ENCODE measurements at places on chromosomes 3 and 15. TPM values are rescaled to one million over a fixed set of nuclear protein-coding genes. Genes with fewer than 3 reads are reported as not detected.

GRCh38 chr3:98457543-98457942 is 5.5 kb upstream of the OR5K1 start:
- no peak overlapping the region for H3K4me3 ChIP-seq
- no peak for DNase-seq
- no peaks in the 10 kb centered on the region for H3K36me3 ChIP-seq
- no peak overlapping the region for H3K27ac ChIP-seq
- 0 out of 2 replicates have a peak, but pooled peaks cover 8% of the 10 kb centered on the region for H3K27me3 ChIP-seq

- no peak overlapping the region for H3K27ac ChIP-seq
- H3K4me1 ChIP-seq, result no peaks in the 10 kb centered on the region
- H3K36me3 ChIP-seq, result no peaks in the 10 kb centered on the region
- peaks cover 7% of the 10 kb centered on the region for H3K27me3 ChIP-seq
Observed at GRCh38 chr3:146589899-146590508, 15.1 kb downstream of the PLSCR5 start.

Gene FBLN2
- polyA plus RNA-seq, result 4.8 TPM

DNA sequence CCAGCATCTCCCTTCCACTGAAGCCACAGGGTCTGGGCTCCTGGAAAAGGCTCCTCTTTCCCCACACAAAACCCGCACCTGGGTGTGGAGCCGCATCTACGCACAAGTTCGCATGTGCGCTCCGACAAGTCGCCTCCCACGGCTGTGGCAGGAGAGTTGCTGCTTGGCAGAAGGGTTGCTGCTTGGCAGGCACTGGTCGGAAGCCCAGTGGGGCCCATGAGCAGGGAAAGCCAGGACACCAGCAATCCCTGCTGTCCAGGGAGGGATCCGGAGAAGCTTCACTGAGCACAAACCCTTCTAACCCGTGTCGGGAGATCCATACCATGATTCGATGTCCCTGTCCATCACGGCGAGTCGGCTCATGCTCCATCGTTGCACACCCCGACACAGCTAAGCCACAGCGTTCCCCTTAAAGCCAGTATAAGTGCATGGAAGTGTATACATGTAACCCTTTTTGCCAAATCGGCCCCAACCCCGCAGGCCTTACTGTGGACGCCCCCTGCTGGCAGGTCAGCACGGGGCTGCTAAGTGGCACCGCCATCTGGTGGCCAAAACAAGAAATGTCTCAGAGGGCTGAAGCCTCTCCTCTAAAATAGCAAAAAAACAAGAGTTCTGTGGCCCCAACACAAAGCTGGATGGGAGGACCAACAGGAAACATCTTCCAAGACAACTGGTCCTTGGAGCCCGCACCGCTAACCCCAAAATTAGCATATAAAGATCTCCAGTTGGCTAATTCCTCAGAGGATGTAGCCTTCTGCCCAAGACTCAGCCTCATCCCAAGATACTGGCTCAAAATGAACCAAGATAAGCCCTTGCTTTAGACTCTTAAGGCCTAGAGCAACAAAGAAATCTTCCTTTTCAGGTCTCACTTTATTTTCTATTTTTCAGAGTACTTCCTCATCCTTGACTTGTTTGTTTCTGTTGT is 8.3 kb downstream of the ANKRD63 start:
- H3K27me3 ChIP-seq, result no peaks in the 10 kb centered on the region
- H3K4me3 ChIP-seq, result peak overlapping the region; percentile 30
- H3K27ac ChIP-seq, result no peak overlapping the region

Gene GOLGA6L25
- not detected for polyA plus RNA-seq

DNA sequence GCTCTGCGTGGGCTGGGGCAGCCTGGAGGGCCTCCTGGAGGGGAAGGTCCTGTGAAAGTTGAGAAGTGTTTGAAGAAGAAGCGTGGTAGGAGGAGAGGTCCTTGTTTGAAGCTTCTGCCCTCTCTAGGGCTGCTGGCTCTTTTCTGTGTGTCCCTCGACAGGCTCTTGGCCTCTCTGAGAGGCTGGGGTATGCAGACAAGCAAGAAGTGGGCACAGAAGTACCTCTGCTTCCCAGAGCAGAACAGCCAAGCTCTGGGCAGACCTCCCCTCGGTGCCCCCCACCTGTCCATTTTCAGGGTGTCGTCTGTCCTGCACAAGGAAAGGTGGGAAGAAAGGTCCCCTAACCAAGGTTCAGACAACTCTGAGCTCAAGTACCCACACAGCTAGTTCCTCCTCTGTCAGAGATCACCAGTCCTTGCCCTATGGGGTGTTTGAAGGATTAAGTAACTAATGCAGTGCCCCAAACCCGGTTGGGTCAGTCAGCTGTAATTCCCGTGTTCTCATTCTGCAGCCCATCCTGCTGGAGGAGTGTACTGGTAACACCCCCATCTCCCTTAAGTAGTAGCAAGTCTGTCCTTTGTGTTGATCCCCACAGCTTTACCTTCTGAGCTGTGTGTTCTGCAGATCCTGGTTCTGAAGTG is 6.3 kb downstream of the CSK start:
- no peak for DNase-seq

Gene SMAD6
- polyA plus RNA-seq, result 3.8 TPM

DNA sequence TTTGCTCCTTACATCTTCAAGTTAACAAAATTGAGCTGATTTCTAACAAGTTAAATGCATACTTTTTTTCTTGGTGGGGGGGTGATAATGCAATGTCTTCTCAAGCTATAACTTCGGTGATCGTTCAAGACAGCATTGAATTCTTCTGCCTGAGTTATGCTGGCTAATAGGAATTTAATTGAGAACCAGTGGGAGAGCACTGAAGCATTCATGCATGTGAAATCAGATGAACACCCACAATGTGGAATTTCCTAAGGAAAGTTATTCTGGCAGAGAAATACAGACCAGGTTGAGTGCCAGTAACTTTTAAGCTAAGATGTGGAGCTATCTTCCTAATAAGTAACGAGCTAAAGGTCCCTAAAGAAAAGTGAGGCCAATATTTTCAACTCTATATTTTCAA is 3.0 kb downstream of the SPATA16 start:
- DNase-seq, result no peak
- no peak overlapping the region for H3K4me3 ChIP-seq
- H3K27ac ChIP-seq, result no peak overlapping the region
- H3K36me3 ChIP-seq, result no peaks in the 10 kb centered on the region
- H3K27me3 ChIP-seq, result no peaks in the 10 kb centered on the region
- no peaks in the 10 kb centered on the region for H3K4me1 ChIP-seq

- H3K27ac ChIP-seq, result no peak overlapping the region
- DNase-seq, result no peak
- H3K4me1 ChIP-seq, result no peaks in the 10 kb centered on the region
Observed at GRCh38 chr15:69593488-69593887, 140.9 kb downstream of the RPLP1 start.

Gene PP2D1
- polyA plus RNA-seq, result not detected

DNA sequence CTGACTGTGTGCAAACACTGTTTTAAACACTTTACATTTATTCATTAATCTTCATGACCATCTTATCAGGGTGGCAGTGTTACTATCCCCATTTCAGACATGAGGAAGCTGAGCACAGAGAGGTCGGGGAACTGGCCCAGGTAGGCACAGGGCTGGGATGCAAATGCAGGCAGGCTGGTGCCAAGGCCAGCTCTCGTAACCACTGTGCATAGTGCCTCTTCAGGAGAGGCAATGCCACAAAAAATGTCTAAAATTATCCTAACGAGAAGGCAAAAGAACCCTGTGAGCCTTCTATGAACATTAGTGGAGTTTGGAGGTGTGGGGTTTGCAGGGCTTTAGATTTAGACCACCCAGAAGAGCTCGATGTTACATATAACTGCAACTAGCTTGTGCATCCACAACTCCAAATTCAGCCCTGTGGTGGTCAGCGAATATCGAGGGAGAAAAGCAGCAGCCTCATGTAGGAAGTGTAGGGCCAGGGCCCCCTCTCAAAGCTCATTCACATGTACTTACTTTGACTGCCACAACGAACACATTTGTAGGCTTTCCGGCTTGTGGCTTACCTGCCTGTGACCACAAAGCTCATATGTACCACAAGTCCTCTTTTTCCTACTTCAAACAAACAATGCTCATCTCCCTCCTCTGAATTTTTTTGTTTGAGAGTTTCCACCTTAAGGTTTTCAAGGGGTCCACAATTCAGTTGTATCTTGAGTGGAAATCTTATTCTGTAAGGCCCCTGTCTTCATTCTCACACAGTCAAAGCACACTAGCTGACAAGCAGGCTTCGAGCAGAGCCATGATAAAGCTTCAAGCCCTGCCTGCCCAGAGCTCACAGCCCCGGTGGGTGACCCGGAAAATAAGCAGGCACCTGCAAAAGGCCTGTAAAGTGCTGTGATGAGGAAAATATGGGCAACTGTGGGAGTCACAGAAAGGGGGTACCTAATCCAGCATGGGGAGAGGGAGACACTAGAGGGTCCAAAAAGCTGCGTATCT is 722.9 kb upstream of the CFAP20DC start:
- H3K27ac ChIP-seq, result no peak overlapping the region
- H3K27me3 ChIP-seq, result no peaks in the 10 kb centered on the region
- DNase-seq, result no peak
- no peak overlapping the region for H3K4me3 ChIP-seq
- H3K4me1 ChIP-seq, result peaks cover 31% of the 10 kb centered on the region

DNA sequence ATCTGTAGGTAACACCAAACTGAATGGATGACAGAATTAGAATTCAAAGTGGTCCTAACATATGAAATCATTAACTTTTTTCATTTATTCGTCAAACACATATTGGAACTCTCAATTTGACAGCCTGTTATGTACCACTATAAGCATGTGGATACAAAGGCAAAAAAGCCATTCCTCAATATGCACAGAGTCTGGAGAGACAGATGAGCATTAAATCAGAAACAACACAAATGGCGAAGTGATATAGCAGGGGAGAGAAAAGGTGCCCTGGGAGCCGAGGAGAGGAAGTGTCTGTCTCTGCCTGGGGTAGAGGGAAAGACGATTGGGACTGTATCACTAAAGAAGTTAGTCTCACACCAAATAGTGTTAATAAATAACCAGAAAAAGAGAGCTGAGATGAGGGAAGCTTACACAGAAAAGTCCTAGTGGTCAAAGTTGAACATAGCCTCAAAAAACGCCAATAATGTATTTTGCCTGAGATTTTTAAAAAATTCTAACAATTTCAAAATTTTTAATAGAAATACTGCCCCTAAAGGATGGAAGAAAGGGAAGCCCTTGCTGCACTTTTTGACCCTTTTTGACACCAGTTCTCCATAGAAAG is 417.5 kb downstream of the TUSC7 start:
- H3K36me3 ChIP-seq, result no peaks in the 10 kb centered on the region
- no peak for DNase-seq
- H3K27ac ChIP-seq, result no peak overlapping the region
- H3K4me1 ChIP-seq, result no peaks in the 10 kb centered on the region
- H3K27me3 ChIP-seq, result no peaks in the 10 kb centered on the region

- H3K36me3 ChIP-seq, result no peaks in the 10 kb centered on the region
- H3K27ac ChIP-seq, result no peak overlapping the region
- no peak for DNase-seq
- H3K4me3 ChIP-seq, result no peak overlapping the region
Observed at GRCh38 chr15:80445300-80446041, 41.3 kb downstream of the ARNT2 start.

DNA sequence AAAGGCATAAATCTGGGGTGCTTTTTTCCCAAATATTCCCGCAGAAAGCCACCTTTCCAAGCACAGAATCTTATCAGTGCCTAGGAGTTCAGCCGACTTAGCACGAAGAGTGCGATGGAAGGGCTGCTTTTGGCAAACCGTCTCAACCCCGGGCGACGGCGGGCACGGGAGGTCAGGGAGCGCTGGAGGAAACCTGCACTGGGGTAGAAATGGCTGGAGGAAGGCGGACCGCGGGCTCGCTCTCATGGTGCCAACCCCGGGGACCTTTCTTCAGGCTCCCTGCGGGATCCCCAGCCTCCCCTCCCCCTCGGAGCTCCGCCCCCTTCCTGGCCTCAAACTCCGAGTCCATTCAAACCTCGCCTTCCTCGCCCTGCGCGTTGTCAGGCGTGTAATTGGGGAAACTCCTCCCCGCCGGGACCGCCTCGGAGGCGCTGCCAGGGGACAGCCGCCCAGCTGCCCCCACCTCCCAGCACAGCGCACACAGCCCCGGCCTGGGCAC is at the start of gene GABRG3:
GABRG3 (plus strand) TSS at position 470 of the 499 bp plus-strand sequence.
- H3K27ac ChIP-seq, result no peak within 1 kb of the TSS
- no peaks in the 10 kb centered on the region for H3K27me3 ChIP-seq
- H3K4me1 ChIP-seq, result no peaks in the 10 kb centered on the region
- no peaks in the 10 kb centered on the region for H3K36me3 ChIP-seq
- peak; percentile 79 for DNase-seq

DNA sequence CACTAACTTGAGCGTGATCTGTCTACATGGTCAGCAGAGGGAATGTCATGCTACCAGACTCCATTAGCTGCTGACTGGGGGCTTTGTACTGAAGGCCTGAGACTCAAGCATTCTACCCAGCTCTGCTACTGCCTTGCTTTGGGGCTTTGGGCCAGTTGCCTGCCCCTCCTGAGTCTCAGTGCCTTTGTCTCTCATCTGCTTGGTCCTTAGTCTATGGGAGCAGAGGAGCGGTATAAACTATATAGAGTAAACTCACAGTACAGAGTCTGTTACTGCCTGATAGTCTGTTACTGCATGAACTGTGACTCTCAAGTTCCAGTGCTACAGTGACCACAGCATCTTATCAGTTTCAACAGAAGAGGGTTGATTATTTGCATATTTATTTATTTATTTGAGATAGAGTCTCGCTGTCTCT is 38.5 kb upstream of the C15orf39 start:
- no peaks in the 10 kb centered on the region for H3K27me3 ChIP-seq
- DNase-seq, result no peak
- H3K27ac ChIP-seq, result no peak overlapping the region
- no peak overlapping the region for H3K4me3 ChIP-seq
- H3K36me3 ChIP-seq, result no peaks in the 10 kb centered on the region

GRCh38 chr15:81002331-81003096 is 1.8 kb downstream of the TLNRD1 start:
- no peak overlapping the region for H3K27ac ChIP-seq
- no peaks in the 10 kb centered on the region for H3K27me3 ChIP-seq
- H3K36me3 ChIP-seq, result peaks cover 36% of the 10 kb centered on the region
- DNase-seq, result no peak
- H3K4me1 ChIP-seq, result peaks cover 11% of the 10 kb centered on the region

GRCh38 chr3:170178651-170179050 is 2.9 kb downstream of the PHC3 start:
- peaks cover 6% of the 10 kb centered on the region for H3K4me1 ChIP-seq
- DNase-seq, result no peak

- no peak overlapping the region for H3K4me3 ChIP-seq
- peaks cover 1% of the 10 kb centered on the region for H3K4me1 ChIP-seq
- no peaks in the 10 kb centered on the region for H3K27me3 ChIP-seq
- H3K36me3 ChIP-seq, result peaks cover 8% of the 10 kb centered on the region
- no peak for DNase-seq
Observed at GRCh38 chr15:90597577-90597976, 67.9 kb downstream of the CRTC3 start.

Measured in SK-N-SH (cell line).